Progenitor cell of endocrine pancreas (in vitro differentiated cells): ENCODE measurements at places on chromosomes 4 and X. TPM values are rescaled to one million over a fixed set of nuclear protein-coding genes. Genes with fewer than 3 reads are reported as not detected.

DNA sequence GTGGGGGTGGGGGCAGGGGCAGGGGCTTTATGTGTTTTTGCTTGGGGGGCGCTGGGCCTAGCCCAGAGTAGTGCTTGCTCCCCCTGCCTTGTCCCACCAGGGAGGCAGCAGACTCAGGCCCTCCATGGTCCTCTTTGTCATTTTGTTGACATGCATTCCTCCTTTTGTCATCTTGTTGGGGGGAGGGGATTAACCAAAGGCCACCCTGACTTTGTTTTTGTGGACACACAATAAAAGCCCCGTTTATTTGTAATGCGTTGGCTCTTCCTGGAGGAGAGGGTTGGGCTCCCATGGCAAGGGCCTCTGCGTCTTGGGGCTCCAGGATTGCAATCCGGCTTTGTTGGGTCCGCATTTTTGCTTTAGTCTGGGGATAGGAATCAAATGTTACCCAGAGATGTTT, 2.2 kb downstream of the EMD start:
- DNase-seq, result no peak

- DNase-seq, result no peak
These were observed 8.7 kb upstream of the ALAS2 start for GRCh38 chrX:55039471-55039870.

DNA sequence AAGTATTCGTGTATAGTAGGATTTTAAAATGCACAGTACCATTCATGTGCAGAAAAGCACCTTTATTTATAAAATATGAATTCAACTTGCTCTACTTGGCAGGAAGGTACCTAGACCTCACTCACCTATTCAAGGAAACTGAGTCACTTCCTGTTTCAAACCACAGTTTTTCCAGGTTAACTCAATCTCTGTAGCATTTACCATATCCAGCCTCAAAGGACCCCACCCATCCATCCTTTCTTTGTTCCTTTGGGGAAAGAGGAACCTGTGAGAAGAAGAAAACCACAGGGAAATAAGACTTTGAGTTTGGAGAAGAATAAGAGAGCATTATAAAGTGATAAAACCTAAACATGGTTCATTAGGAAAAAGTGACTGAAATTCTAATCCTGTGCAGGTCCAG, 250.7 kb downstream of the CBR4 start:
- no peak for DNase-seq

DNA sequence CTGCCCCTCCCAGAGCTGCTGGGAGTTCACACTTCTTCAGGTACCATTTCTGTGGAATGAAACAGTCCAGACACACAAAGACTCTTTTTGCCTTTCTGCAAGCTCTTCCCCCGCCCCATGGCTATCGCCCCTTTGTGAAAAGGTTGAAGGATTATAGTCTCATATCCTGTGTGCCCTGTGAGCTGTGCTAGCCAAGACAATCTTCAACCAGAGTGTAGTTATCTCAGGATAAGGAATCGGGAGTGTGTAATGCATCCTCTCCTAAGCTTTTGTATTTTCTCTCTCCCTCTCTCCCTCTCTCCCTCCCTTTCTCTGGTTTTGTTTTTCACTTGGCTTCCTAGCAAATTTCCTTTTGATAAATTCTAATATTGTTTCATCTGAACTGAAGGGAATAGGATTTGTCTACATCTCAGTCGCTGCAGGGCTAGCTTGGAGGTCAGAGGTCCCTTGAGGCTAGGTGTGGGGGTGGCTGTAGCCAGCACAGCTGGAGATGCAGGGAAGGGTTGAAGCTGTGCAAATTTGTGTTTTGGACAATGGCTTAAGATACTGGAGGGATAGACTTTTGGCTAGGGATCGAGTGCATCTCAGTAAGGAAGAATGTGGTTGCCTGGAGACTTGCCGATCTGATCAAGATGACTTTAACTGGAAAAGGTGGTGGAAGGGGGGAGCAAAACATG, 74.6 kb upstream of the NALF2 start:
- no peak for DNase-seq

GRCh38 chr4:96775501-96775900, 935.6 kb downstream of the PDHA2 start:
- DNase-seq, result no peak

- DNase-seq, result no peak
These were observed 43.8 kb downstream of the ELOVL6 start for GRCh38 chr4:110154582-110154981.

GRCh38 chrX:69214463-69214862, 49.2 kb upstream of the PJA1 start:
- no peak for DNase-seq

GRCh38 chrX:24156177-24156576, 6.6 kb downstream of the ZFX start:
- DNase-seq, result no peak

DNA sequence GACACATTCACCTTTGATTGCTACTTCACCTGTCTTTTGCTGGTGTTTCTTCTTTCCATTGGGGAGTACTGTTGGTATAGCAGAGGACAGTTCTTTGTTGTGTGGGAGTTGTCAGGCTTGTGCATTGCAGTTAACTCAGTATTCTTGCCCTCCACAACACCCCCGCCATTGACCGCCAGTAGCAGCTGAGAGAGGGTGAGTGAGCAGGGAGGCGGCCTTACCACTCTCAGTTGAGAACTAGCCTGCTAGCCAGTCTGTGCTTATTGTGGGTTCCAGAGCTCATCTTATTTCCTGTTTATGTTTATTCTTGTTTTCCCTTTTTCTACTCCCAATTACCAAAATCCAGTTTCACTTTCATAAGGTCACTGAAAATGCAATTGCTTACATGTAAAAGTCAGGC, 52.2 kb downstream of the STIM2 start:
- DNase-seq, result no peak

GRCh38 chr4:53011259-53011905, 149.3 kb downstream of the RASL11B start:
- DNase-seq, result no peak

- no peak for DNase-seq
These were observed 63.3 kb downstream of the GPAT3 start for GRCh38 chr4:83599183-83599582.

- DNase-seq, result no peak
These were observed 32.7 kb downstream of the TMSB4X start for GRCh38 chrX:13007519-13008188.

- DNase-seq, result no peak
These were observed 117.7 kb downstream of the ADAMTS3 start for GRCh38 chr4:72451349-72451748.

- no peak for DNase-seq
These were observed 1611.1 kb downstream of the ARAP2 start for GRCh38 chr4:34633241-34633640.

- no peak for DNase-seq
These were observed 56.3 kb downstream of the ZAR1 start for GRCh38 chr4:48546336-48546735.

- DNase-seq, result peak; percentile 36
These were observed 181.3 kb upstream of the STK26 start for GRCh38 chrX:131841496-131842437.

- DNase-seq, result no peak
These were observed 186.0 kb downstream of the MID1IP1 start for GRCh38 chrX:38987198-38987651.

GRCh38 chr4:113537628-113538027, 223.9 kb downstream of the CAMK2D start:
- no peak for DNase-seq

DNA sequence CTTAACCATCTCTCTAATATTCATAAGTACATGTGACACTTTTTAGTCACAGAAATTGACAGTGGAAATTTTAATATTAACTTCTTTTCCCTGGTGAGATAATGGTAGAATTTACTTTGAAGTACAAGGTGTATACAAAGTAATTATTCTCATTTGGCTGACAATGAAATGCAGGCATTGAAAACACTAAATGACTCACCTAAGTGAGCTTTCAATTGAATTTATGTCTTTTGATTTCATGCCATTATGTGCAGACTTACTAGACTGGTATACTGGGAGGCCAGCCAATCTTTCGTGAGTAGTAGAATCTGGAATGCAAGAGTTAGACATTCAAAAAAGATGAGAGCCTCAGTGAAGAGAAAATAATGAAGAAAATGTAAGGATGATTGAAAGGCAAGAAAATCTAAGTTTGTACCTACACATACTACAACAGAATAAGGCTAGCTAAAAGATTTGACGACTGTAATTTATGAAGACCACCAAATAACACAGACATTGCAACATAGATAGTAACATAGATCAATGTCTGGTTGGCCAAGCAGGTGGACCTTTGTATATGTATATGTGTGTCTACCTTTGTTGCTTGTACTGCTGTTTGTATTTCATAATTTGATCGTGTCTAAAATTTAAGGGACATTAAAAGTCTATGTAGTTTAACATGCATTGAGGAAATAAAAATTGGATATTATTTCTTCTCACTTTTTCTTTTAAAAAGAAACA, 459.7 kb downstream of the IL15 start:
- DNase-seq, result no peak

- no peak for DNase-seq
These were observed 158.1 kb upstream of the CXorf66 start for GRCh38 chrX:140123446-140123845.

GRCh38 chr4:38284294-38285030, 324.3 kb downstream of the PTTG2 start:
- DNase-seq, result no peak

DNA sequence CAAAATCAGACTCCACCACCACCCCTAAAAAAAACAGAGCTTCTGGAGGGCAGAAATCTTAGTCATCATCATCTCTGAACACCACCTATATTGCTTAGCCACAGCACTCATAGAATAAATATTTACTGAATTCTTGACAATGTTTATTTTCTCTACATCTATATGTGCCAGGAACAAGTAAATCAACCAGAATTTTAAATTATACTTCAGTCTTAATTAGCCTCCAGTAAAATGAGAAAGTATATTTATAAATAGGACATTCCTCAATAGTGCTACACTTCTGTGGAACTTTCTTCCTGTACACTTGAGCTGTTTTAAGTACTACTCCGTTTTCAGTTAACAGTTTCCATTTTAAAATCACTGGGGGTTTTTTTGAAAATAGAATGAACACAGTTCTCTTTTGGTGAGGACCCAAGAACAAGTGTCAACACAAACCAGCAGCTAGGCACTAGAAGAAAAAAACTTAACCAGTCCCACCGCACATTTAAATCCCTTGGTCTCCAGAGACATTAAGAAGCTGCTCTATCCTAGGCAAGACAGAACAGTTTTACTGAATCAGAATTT, 25.5 kb downstream of the SMIM14 start:
- DNase-seq, result no peak

DNA sequence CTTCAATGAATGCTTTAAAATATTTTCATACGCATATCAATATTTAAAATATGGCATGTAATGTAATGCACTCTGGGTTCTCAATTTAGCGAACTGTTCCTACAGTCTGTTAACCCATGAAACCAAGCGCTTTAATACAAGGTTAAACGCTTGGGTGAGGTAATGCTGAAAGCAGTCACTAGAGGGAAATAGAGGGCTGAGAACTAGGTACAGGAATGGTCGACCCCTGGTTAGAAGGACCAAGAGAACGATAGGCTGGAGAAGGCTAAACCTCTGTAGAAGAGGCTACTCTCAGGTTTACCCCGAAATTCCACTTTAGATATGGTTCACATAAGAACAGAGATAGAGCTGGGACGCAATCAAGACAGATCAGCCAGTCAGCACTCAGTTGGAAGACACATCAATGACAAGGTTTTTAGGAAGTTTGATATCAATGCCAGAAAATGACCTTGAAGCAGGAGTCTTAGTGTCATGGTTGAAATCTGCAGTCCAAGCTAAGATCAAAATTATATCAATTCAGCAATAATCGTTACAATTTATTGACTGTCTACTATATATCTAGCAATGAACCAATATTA, 26.9 kb downstream of the ARSJ start:
- peak; percentile 32 for DNase-seq

DNA sequence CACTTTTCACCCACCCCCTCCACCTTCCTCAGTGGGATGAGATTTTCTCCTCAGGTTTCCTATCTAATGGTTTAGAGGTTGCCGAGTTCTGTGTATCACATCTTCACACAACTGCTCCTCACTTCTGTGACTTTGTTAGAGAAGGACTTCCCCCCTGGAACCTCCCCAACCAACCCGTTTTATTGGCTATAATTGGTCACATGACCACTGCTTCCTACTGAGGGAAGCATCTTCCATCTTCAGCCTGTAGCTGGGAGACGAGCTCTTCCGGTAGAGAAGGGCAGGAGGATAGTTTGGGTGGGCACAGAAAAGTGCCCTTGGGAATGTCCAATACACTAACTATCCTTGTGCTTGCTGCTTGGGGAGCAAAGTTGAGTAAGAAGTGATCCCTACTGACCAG, 90.5 kb downstream of the STK32B start:
- no peak for DNase-seq

DNA sequence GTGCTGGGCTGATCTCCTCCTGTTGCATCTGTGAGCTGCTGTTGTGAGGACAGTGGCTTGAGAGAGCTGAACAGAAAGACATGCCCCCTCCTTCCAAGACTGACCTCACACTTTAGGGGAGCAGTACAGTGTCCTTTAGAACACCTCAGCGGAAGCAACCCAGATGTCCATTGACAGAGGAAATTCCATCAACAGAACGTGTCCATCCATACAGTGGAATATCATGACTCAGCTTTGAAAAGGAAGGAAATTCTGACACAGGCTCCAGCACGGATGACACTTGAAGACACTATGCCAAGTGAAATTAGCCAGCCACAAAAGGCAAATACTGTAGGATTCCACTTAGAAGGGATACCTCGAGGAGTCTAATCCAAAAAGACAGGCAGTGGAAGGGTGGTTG, 103.5 kb downstream of the GPR143 start:
- no peak for DNase-seq

DNA sequence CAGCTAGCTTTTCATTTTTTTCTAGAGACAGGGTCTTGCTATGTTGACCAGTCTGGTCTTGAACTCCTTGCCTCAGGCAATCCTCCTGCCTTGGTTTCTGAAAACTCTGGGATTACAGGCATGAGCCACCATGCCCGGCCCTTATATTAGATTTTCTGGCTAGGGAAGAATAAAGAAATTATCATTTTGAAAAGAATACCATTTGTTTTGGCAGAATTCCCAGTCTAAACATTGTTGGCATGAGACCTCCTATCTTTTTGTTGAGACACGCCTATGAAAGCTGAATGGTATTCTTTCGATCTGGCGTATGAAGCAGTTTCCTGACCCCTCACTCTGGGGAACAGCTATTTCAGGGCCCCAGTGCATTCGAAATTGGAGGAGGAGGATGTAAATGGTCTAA, 107.0 kb downstream of the REPS2 start:
- DNase-seq, result no peak

- no peak for DNase-seq
These were observed 168.8 kb upstream of the HS3ST1 start for GRCh38 chr4:11597506-11597905.

Gene QRFPR
- not detected in 2 replicates for total RNA-seq

Gene CCNG2
- 84.0 and 89.5 TPM in 2 replicates for total RNA-seq

Gene SPANXB1
- not detected in 2 replicates for total RNA-seq

Gene ZNF711
- 36.0 and 36.2 TPM in 2 replicates for total RNA-seq

Gene UGT2B10
- total RNA-seq, result not detected in 2 replicates

Gene TMPRSS11B
- total RNA-seq, result not detected in 2 replicates

Gene HNRNPDL
- total RNA-seq, result 535 and 549 TPM in 2 replicates

Gene MAGEC3
- 0.31 TPM in 1 of 2 replicates, not detected in the other for total RNA-seq

Gene ARHGAP36
- total RNA-seq, result 0.36 and 0.42 TPM in 2 replicates

Gene HSD17B13
- total RNA-seq, result 0.16 and 0.31 TPM in 2 replicates

Gene PAGE4
- total RNA-seq, result not detected in 2 replicates
